Jurkat, Clone E6-1 (cell line): ENCODE measurements at places on chromosomes 7 and 10.

GRCh38 chr7:121547544-121548092, 151.5 kb upstream of the FAM3C start:
- peak; percentile 50 for DNase-seq

GRCh38 chr7:15719311-15719710, 32.8 kb upstream of the MEOX2 start:
- no peak for DNase-seq

DNA sequence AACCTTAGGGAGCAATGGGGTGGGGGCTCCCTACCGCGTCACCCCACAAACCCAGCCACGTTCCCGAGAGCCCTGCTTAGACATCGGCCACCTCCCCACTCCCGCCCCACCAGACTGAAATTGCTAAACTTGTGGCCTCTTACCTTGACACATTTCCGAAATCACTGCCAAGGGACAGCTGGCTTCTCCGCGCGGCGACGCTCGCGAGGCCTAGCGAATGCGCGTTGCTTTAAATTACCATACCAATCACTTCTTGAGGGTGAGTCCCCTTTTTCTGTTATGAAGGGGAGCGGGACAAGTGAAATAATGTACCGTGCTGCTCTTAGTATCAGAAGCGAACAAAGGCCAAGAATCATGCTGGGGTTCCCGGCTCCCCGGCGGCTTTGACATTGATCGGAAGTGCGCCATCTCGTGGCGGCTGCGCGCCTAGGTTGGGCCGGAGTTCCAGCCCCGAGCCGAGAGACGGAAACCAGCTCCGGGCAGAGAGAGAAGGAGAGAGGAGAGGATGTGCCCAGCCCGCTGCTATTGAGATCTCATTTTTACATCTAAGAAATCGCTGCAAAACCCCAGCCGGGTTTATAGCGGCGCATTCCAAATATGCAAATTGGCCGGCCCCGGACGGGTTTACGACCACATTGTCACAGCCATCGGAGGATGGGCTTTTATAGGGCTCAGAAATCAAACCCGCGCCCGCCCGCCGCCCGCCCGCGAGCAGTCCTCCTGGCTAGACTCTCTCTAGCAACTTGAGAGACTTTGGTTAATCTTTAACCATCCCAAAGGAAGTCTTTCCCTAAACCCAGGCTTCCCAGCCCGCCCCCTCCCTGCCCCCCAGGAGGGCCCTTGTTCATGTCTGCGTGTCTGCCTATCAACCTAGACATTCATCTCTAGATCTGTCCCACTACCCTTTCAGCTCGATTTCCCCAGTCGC, 5.3 kb downstream of the HOXA11 start:
- peak; percentile 31 for DNase-seq

DNA sequence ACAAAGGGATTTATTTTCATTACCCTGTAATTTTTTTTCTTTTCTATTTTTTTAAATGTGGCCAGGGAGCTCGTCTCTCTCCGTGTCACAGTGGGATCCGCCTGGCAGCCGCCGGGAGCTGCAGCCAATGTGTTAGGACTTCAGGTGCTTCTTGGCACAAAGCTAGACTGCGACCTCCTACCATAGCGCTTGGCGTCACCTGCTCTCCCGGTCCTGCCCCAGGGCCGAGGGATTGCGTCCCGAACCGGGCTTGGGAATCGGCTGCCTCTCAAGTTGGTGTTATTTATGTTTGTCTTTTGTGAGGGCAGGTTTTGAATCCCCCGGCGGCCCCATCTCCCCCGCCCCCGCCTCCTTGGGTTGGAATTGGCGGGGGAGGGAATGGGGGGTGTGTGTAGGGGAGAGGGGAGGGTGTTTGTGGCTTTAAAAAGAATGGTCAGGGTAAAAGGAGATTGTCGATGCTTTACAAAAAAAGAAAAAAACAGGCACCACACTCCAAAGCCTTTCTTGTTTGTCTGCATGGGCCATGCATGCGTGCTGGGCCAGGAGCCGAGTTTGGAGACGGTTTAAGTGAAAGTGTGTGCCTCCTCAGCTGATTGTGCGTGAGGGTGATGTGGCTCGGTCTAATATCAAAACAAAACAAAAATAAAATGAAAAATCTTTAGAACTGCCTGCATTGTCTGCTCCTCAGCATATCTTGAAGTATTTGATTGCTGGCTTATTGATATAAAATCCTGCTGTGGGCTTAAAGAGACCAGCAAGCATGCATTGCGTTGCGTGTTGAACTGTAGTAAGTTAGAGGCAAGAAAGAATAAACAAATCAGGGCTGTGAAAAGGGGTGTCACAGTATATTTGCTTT, 1.2 kb downstream of the PPP1R9A start:
- no peak for DNase-seq

DNA sequence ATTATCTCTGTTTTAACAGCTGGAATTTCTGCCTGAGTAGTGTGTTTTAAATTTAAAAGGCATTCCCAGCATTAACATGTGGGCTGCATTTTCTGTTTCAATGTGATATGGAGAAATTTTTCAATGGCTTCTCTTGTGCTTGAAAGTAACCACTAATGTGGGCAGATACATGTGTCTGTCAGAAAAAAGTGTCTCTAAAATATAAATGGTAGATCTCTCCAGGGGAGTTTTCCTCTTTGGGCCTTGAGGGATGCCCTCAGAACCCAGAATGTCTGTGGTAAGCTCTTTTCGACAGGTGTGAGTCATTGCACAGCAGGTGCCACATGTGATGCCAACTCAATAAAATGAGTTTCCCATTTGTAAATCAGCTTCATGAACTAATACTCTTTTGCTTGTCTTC, 221.1 kb downstream of the SEMA3E start:
- no peak for DNase-seq

DNA sequence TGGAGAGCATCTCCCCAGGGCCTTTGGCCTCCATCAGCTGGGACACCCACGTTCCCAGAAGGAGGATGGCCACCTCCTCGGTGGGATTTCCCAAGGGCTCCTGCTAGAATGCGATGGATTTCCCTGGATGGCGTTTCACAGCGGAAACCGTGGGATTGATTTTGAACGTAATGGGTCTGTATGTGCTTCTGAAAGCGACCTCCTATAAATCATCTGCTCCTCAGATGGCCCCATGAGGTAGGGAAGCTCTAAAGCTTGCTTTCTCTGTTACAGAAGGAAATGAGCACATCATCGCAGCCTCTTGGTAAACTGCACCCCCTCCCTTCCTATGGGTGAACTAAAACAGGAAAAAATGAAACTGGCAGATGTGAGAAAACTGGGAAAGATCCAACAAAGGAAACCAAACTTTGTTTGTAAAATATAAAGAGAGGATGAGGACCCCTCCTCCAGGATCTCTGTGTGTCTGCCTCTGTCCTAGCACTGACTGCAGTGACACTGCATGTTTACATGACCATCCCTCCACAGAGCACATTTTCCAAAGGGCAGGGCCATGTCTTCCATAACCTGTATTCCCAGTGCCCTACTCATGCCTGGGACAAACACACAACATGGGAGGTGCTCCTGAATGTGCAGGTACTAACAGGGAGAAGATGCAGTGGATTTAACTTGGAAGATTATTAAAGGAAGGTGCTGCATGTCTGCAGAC, 57.6 kb downstream of the LYZL1 start:
- no peak for DNase-seq

- DNase-seq: no peak
Measured at GRCh38 chr10:60810437-60811182, 32.3 kb downstream of the CDK1 start.

- DNase-seq: peak; percentile 58
Measured at GRCh38 chr7:3722396-3722922, 421.4 kb downstream of the SDK1 start.

DNA sequence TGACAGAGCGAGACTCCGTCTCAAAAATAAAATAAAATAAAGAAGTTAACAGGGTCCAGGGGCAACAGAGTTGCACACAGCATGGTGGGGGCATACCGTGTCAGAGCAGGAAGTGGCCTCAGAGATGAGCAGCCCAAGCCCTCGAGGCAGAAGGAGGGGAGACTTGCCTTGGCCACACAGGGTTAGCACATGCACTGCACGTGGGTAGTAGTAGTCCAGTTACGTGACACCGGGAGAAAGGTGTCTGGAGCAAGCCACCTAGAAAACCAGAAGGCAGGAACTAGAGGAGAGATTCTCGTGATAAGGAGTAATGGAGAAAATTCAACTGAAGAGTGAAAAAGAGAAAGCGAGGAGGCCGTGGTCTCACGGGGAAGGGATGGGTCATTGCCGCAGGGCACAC, 9.8 kb upstream of the DENND2A start:
- DNase-seq: no peak

- no peak for DNase-seq
Measured at GRCh38 chr7:90290244-90291113, 30.6 kb downstream of the FAM237B start.

DNA sequence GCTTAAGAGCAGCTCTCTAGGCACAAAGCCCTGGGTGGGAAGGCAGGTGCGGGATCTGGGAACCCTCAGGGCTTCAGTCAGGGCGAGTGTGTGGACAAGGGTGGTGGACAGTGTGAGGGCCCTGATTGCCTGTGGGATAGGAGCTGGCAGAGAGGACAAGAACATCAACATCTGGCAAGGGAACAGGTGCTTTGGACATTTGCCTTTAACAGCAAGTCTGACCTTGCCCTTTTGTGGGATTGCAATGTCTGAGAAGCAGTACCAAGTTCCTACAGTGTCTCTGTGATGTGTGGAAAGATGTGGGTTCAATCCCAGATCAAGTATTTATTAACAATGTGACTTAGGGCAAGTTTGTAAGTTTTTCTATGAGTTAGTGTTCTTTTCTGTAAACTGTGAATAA, 46.7 kb downstream of the TFAM start:
- no peak for DNase-seq

DNA sequence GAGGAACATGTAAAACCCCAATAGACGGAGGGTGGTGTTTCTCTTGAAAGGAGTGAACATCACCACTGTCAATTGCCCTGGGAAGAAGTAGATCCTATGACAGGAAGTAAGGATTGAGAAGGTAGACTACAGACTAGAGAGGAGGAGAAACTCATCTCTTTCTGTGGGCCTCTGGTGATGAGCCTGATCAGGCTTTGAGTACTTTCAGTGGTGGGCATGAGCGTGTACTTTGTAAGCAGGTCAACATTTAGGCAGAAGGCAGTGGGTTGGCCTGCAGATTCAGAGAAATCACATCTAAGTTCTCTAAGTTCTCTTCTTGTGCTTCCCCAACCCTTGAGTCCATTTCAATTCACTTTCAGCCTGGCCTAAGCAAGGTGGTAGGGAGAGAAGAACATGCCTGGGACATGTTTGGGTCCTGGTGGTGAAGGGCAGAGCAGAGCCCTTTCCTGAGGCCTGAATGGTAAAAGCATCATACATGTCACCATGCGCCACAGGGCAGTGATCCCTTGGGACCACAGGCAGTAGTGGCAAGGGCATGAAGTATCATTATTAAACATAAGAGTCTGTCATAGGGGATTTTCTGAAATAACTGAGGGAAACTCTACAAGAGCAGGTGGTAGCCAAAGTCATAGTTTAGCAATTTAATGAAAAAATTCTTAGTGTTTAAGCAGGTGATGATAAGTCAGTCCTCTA, 56.4 kb upstream of the ANKRD1 start:
- no peak for DNase-seq

DNA sequence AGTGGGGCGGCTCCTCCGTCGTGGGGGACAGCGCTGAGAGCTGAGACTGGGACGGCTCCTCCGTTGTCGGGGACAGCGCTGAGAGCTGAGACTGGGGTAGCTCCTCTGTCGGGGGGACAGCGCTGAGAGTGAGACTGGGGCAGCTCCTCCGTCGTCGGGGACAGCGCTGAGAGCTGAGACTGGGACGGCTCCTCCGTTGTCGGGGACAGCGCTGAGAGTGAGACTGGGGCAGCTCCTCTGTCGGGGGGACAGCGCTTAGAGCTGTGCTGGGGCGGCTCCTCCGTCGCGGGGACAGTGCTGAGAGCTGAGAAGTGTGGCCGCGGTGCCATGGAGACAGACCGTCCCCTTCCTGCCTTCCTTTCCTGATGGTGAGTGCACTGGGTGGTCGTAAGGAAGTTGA, 136.4 kb downstream of the DYNC2I1 start:
- DNase-seq: no peak

GRCh38 chr10:44292390-44293002, 92.4 kb downstream of the CXCL12 start:
- DNase-seq: no peak

GRCh38 chr10:47261121-47261520, 38.9 kb upstream of the GDF10 start:
- DNase-seq: peak; percentile 82

DNA sequence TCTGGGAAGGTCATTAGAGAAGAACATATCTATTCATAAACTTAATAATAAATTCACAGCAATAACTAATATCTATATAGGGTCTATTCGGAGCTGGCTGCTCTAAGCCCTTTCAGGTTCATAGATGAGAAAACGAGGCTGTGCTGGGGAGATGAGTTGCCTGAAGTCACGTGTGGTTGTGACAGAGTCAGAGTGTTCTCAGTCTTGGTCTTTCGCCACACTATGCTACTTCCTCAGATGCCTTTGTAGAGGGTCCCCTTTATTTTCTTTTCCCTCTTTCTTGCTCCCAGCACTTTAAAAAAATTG, 43.7 kb upstream of the FAM180A start:
- no peak for DNase-seq

DNA sequence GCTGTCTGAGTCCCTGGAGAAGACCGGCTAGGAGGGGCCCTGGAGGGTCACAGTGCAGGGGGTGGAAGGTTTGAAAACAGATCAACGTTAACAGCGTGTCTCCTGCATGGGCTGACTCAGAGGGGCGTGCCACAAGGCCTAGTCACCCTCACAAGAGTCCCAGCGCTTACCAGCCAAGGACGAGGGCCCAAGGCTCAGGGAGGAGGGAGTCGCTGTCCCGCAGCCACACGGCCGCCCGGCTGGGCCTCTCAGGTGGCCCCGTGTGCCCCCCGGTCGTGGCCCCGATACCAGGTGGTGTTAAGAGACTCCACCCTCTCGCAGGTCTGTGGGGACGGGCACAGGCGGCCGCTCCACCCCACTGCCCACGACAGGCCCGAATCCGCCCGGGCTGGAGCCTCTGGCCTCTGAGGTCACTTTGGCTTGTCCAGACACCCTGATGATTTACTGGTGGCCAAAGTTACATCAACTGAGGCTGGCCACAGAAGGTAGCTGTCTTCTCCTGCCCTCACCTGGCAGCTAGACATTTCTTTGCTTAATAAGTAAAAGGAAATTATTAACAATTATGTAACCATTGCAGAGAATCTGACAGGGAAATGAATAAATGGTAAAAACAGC, 34.0 kb downstream of the FAM20C start:
- DNase-seq: no peak

DNA sequence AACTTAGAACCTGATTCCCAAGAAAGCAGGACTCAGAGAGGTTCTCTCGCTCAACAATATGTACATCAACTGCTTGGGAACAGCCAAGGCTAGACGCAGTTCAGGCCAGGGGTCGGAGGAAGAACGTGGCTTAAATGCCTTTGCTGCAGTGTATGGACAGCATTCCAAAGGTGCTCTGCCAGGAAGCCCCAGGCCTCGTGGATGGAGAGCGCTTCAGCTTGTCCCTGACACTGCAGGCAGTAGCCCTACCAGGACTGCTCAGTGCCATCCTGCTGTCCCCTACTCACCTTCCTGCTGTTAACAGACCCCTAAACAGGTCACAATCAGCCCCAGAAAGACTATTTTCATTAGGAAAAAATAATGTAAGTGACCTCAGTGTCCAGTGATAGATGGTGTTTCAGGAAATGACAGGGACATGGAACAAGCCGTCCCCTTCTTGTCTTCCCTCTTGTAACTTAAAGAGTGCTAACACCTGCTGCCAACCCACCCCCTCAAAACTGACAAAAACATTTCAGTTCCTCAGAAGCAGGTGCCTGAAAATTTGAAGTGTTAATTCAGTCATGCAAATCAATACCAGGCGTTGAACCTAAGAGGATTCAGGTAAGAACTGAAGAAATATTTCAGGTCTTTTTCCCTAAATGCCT, 16.5 kb downstream of the CREB3L2 start:
- DNase-seq: no peak
